GOT3 (cell line): ENCODE measurements at places on chromosomes 16 and 17.

GRCh38 chr16:48499923-48500381 is 110.0 kb downstream of the N4BP1 start:
- DNase-seq: no peak

- DNase-seq: no peak
Measured at GRCh38 chr17:5027916-5028315, 7.3 kb downstream of the SLC52A1 start.

GRCh38 chr17:16440901-16441629 is 25.7 kb downstream of the TRPV2 start:
- no peak for DNase-seq

GRCh38 chr17:44307387-44308186 is 814 bp upstream of the RUNDC3A start:
- DNase-seq: no peak

GRCh38 chr16:53864819-53865493 is 161.0 kb downstream of the FTO start:
- DNase-seq: no peak

DNA sequence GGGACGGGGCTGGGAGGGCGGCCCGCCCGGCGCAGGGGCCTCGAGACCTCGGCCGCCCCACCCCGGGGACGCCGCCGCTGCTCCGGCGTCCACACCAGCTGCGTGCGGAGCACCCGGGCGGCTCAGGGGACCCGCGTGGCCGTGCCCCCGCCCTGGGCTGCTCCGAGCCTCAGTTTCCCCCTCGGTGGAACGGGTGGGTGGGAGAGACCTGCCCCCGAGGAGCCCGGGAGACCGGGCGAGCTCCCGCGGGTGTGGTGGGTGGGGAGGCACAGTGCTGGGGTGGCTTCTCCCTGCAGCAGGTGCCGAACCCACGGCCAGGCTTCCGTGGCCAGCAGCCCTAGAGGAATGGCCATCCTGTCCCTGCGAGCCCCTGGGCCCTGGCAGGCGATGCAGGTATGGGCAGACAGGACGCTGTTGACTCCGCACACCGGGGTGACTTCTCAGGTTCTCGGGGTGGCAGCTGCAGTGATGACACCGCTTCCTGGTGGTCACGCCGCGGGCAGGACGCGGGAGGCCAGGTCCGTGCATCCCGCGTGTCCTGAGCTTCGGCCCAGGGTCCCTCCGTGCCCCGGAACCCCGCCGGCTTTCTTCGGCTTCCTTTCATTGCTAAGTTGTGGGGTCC is 677 bp downstream of the DEF8 start:
- DNase-seq: no peak

- DNase-seq: no peak
Measured at GRCh38 chr17:6358131-6358530, 76.8 kb downstream of the AIPL1 start.

- DNase-seq: no peak
Measured at GRCh38 chr17:11404431-11405276, 163.6 kb downstream of the SHISA6 start.

- DNase-seq: no peak
Measured at GRCh38 chr17:48617471-48618255, 2.6 kb upstream of the HOXB8 start.

- DNase-seq: no peak
Measured at GRCh38 chr16:16086653-16087446, 136.4 kb downstream of the ABCC6 start.

- no peak for DNase-seq
Measured at GRCh38 chr16:11310997-11311561, 29.9 kb upstream of the PRM1 start.

DNA sequence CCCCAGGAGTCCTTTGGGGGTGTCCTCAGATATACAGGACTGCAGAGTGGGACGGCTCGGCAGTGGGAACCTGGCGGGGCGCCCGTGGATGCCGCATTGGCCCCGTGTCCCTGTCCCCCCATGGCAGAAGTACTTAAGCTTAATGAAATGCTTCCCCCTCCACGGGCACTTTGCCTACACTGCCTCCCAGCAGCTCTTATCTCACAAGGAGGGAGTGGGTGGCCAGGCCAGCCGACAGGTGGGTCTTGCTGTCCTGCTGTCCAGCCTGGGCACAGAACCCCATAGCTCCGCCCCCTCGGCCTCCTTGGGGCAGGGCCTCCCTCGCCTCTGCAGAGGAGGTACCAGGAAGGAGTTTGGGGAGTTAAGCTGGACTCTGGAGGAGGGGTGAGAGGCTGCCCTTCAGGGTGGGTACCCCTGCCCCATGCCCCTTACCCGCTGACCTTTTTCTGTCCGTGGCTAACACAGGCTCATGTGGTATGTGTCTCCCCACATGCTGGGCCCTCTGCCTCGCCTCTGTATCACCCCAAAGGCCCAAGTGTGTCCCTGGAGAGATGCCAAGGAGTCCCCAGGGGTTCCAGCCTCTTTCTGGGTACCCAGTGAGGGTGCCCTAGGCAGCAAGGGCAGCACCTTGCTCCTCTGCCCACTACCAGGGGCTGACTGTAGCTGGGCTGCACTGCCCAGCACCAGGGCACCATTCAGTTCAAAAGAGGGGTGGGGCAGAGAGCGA is 8.7 kb downstream of the THRA start:
- no peak for DNase-seq

GRCh38 chr17:17648762-17649161 is 32.5 kb upstream of the RAI1 start:
- DNase-seq: no peak

DNA sequence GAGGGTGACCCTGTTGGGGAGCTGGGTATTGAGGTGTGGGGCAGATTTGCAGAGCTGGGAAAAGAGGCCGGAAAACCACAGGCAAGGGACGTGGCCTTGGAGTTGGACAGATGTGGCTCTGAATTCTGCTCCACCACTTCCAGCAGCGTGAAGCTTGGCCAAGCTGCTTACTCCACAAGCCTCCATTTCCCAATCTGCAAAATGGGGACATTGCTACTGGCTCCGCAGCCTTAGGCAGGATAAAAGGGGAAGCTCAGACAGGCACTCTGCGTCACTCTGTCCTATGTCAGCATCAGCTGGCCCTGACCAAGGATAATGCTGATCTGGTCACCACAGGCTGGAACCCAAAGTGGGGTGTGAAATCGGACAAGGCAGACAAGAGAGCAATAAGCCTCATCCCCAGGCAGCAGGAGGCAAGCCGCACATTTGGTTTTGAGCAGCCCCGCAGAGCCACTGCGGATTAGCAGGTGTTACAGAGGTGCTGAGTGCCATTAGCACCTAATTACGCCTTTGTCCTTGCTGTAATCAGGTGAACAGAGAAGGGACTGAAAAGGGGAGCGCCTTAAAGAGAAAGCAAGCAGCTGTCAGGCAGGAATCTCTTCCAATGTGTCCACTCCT is 54.8 kb downstream of the SDK2 start:
- DNase-seq: no peak

- no peak for DNase-seq
Measured at GRCh38 chr17:49647256-49647585, 30.7 kb downstream of the SPOP start.

DNA sequence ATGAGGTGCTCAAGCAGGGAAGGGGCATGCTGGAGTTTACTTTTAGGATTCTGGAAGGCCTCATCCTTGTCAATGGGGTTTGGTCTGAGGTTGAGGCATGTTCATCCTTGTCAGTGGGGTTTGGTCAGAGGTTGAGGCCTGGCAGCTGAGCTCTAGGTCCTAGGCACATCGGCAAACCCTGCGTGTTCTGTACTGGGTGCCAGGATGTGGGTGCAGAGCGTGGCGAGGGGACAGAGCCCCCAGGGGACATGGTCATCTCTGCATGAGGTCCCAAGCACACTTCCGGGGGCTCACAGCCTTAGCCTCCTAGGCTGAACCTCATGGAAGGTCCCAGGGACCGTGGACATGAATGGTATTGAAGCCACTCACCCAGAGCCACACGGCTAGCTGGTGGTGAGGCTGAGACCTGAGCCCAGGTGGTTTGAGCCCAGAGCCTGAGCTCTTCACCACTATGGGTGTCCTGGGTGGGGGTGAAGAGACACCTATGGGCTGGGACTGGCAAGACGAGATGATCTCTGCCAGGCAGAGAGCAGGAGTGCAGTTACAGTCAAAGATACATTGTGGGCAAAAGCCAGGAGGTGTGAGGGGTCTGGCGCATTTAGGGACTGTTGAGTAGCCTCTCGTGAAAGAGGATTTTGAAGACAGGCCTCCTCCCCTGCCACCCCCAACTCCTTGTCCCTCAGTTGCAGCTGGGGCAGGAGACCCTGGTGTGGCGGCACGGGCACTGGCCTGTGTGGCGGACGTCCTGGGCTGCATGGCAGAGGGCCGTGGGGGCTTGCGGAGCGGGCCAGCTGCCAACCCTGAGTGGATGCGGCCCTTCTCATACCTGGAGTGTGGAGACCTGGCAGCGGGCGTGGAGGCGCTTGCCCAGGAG is 19.3 kb downstream of the FCSK start:
- no peak for DNase-seq

- DNase-seq: no peak
Measured at GRCh38 chr17:30969989-30970830, 629 bp upstream of the RNF135 start.

DNA sequence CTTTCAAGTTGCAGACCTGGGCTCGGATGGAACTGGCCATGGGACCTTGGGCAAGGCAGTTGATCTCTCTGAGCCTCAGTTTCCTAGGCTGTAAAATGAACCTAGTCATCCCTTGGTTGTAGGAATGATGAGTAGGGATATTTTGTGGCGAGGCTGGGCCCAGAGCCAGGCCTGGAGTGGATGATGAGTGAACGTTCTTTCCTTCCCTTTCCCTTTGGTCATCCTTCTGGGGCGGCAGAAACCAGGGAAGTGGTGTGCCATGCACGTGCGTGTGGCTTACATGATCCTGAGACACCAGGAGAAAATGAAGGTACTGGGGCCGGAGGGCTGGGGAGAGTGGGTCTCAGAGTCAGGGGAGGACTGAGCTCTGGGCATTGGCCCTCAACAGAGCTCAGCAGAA is 8.4 kb downstream of the FBRS start:
- DNase-seq: no peak

DNA sequence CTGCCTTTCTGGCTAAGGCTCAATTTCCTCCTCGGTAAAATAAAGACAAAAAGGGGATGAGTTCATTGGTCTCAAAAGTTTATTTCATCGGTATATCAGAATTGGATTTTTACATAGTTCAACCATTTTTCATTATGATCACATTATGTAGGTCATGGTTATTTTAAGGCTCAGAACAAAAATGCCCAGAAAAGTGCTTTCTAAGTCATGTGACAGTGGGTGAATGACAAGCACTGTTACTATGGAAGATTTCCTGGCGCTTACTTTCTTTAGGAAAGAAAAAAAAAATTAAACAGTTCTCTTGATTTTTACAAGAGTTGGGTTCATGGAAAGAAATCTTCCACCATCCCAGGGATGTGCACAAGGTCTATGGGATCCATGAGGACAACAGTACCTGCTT is 117.9 kb upstream of the CES5A start:
- DNase-seq: no peak

- DNase-seq: no peak
Measured at GRCh38 chr17:72182371-72182873, 61.6 kb downstream of the SOX9 start.

DNA sequence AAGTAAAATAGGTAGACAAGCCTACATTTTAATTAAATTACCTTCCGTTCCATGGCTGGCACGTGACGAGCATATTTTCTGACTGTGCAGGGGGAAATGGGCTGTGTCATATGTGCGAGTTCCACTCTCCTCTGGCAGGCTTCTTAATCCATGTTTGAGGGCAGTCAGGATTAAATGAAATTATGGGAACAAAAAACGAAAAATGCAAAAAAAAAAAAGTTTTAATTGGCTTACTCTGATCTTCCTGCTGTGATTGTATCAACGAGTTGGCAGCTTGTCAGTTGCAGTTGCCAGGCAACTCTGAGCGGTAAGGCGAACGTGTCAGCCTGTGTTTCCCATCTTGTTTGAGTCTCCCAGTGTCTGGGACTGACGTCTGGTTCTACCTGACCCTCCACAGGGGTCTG is 302.9 kb upstream of the XYLT1 start:
- DNase-seq: no peak

DNA sequence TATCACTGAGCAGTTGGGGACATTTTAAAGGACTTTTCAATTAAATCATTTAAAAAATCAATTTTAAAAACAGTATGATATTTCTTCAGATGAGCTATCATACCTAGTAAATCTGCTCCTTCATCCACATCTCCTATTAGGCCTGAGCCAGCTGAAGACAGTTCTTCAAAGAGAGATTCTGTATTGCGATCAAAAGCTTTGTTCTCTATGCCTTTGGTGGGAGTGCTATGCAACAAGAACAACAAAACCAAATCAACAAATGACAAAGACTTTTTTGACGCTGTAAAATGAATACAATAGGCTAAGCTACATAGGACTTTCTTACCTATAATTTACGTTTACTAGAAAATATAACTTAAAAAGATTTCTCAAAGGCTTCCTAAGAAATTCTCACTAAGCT is 106.5 kb downstream of the SPAG9 start:
- no peak for DNase-seq

GRCh38 chr17:17417718-17418181 is 59.0 kb upstream of the MED9 start:
- DNase-seq: no peak

DNA sequence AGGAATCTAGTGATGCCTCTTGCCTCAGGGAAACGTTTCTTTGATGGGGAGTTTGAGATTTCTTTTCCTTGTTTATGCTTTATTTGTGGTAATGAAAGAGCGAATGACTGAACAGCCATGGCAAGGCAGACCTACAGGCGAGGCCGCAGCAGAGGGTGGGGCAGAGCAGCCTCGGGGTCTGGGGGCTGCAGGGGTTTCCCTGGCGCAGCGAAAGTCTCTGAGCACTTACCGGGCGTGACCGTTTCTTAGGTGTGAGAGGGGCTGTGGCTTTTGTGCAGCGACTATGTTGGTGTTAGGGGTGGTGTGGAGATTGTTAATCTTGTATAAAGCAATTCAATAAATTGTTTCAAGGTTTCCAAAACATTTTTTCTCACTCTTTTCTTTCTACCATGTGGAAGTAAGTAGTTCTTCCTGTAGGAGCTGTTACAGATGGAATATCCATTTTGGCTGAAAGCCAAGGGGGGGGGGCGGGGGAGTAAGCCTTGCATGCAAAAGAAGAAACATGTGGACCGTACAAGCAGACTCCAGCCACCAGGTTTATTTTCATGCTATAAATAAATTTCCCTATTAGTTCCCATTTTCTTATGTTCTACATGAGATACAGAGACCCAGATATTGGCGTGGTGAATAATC is 34.8 kb downstream of the UBN1 start:
- DNase-seq: no peak

DNA sequence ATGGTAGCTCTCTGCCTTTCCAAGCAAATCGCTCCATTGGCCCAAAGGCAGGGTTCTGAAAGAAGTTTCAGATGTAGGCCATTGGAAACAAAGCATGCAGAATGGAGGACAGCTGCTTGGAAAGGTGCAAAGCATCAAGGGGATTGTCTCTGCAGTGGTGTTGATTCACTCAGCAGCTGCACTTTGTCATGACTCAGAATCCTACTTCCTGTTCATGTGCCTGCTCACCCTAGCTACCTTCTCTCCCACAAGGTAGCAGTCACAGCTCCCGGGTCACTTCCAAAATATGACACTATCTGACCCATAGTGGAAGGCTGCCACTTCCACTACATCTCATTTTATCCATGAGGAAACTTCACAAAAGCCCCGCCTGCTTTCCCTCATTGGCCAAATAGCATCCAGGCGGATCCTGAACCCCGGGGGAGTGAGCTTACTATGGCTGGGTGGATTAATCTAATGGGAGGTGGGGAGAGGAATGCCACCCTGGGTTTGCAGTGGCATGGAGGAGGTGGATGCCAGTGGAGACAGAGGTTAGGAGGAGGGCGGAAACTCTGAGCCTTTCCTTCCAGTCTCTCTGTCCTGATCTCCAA is 74.7 kb upstream of the NKD1 start:
- DNase-seq: no peak

- DNase-seq: no peak
Measured at GRCh38 chr17:4585638-4585994, 1.3 kb downstream of the SMTNL2 start.

GRCh38 chr17:80783971-80784370 is 207.7 kb upstream of the CHMP6 start:
- DNase-seq: no peak
